ENCODE measurements at places on chromosomes 5 and 9. TPM values are rescaled to one million over a fixed set of nuclear protein-coding genes. Genes with fewer than 3 reads are reported as not detected.

The CATSPER3 gene
- total RNA-seq = not detected

The ZNF879 gene
- total RNA-seq = 4.4 TPM

The TICAM2 gene
- 0.93 TPM for total RNA-seq

The ENTR1 gene
- total RNA-seq = 30.0 TPM

The TCF7 gene
- 0.19 TPM for total RNA-seq

The FBXL7 gene
- 23.1 TPM for total RNA-seq

The STK32A gene
- not detected for total RNA-seq

The PCA3 gene
- total RNA-seq = under 0.01 TPM

The VLDLR gene
- 11.1 TPM for total RNA-seq

The PCDHGA8 gene
- total RNA-seq = 1.4 TPM

The NEUROG1 gene
- total RNA-seq = not detected

The TRIM36 gene
- total RNA-seq = 0.34 TPM
